ENCODE measurements at places on chromosomes 2 and 18. TPM values are rescaled to one million over a fixed set of nuclear protein-coding genes. Genes with fewer than 3 reads are reported as not detected.

Gene CNGA3
- not detected for total RNA-seq

Gene YPEL5
- 50.5 TPM for total RNA-seq

Gene TMEM169
- total RNA-seq, result 0.37 TPM

Gene EMILIN2
- total RNA-seq, result 12.3 TPM

Gene MAP3K19
- total RNA-seq, result not detected

Gene HAAO
- not detected for total RNA-seq

Gene HYCC2
- total RNA-seq, result 3.1 TPM

Gene FOXI3
- total RNA-seq, result not detected

Gene ALK
- total RNA-seq, result not detected

Gene RAX
- not detected for total RNA-seq

Gene KCNE4
- total RNA-seq, result 0.93 TPM

Gene MEP1B
- total RNA-seq, result 0.27 TPM

Gene POTEF
- total RNA-seq, result not detected
